Endothelial cell of umbilical vein (primary cell): ENCODE measurements at places on chromosomes 13 and 19. TPM values are rescaled to one million over a fixed set of nuclear protein-coding genes. Genes with fewer than 3 reads are reported as not detected.
A peak's percentile ranks its signal among the peaks of the same experiment; 100 is the strongest.

Gene OVOL3
- total RNA-seq, result not detected in 2 replicates

Gene ZNF548
- total RNA-seq, result 7.8 and 8.8 TPM in 2 replicates

Gene NRTN
- 0.30 TPM in 1 of 2 replicates, not detected in the other for total RNA-seq

Gene KIR2DL3
- total RNA-seq, result not detected in 2 replicates

Gene URAD
- total RNA-seq, result not detected in 2 replicates

Gene RXFP2
- not detected in 2 replicates for total RNA-seq

Gene DCT
- total RNA-seq, result not detected in 2 replicates

Gene SIGLEC12
- total RNA-seq, result not detected in 2 replicates

Gene GRK1
- total RNA-seq, result not detected in 2 replicates

Gene CYP2A7
- not detected in 2 replicates for total RNA-seq

Gene FOXO1
- total RNA-seq, result 47.6 and 48.5 TPM in 2 replicates

Gene PODNL1
- total RNA-seq, result 2.0 TPM in 1 of 2 replicates, not detected in the other

Gene IZUMO2
- not detected in 2 replicates for total RNA-seq

Gene MEF2B
- 1.2 and 1.3 TPM in 2 replicates for total RNA-seq

GRCh38 chr19:55353803-55354697, 469 bp downstream of the COX6B2 start:
- peak; percentile 71 for DNase-seq

- no peak for DNase-seq
These were observed 277.2 kb downstream of the NALCN start for GRCh38 chr13:101139081-101139480.

GRCh38 chr13:38866649-38867048, 124.0 kb downstream of the STOML3 start:
- DNase-seq, result no peak

GRCh38 chr19:35021016-35021415, 9.3 kb upstream of the SCN1B start:
- no peak for DNase-seq

DNA sequence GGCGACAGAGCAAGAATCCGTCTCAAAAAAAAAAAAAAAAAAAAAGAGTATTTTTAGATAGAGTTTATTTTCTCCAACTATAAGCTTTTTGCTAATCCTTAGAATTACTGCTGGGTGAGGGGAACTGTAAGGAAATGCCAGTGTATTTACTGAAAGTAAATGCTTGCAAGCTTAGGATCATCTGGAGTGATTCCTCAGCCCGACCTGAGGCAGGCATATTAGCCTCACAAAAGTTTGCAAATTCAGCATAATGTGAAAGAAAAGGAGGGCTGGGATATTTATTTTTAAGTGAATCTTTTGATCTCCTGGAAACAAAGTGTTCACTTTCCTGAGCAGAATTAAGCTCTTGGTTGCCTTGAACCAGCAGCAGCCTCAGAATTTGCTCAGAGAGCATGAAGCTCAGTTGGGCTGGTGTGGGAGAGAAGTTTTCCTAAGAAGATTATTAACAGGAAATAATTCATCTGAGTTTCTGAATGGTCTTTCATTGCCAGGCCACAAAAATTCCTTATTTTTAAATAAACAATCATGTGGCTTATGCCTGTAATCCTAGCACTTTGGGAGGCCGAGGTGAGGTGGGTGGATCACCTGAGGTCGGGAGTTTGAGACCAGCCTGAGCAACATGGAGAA, 24.7 kb upstream of the SPATA13 start:
- no peak for DNase-seq

- peak; percentile 64 for DNase-seq
These were observed 91.0 kb downstream of the DACH1 start for GRCh38 chr13:71775966-71776365.

GRCh38 chr13:34884366-34884765, 57.7 kb upstream of the NBEA start:
- peak; percentile 88 for DNase-seq

- DNase-seq, result no peak
These were observed 279.9 kb downstream of the UQCRFS1 start for GRCh38 chr19:28933039-28933438.

DNA sequence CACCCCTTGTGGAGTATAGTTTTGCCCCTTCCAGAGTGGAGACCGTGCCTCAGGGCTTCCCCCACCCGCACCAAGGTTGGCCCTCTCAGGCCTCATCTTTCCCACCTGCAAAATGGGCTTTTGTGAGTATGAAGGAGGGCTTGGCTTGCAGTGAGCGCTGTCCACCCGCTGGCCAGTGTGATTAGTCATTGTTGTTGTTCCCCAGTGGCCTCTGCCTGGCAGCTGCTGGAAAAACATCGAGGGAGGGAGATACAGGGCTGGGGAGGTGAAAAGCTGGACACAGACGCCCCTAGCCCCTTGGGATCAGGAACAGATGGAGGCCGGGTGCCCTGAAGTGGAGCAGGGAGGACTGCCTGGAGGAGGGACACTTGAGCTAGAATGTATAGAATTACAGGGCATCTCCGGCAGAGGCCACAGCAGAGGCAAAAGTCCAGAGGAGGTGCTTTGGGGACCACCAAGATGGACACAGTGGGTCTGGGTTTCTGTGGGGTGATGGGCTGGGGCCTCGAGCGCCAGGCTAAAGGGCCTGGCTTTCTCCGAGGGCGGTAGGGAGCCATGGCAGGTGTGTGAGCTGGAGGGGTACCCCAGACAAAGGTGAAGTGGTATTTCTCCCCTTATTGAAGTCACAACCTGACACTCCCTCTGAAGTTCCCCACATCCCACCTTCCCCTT, 3.9 kb upstream of the IL12RB1 start:
- peak; percentile 19 for DNase-seq

DNA sequence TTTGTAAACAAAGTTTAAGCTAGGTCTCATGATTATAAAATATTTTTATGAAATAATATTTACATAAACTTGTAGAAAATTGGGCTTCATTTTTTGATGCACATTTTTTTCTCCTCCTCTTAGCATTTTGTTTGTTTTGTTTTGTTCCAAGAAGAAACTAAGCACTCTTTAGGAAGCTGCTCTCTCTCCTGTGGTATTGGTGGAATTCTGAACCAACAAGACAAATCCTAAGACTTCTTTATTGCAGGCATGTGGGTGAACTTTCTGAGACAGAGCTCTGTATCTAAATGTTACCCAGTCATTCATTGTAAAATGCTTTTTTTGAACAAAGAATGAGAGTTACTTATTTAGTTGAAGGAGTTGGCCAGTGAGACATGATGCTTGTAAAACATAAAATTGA, 39.3 kb downstream of the LMO7 start:
- DNase-seq, result no peak

DNA sequence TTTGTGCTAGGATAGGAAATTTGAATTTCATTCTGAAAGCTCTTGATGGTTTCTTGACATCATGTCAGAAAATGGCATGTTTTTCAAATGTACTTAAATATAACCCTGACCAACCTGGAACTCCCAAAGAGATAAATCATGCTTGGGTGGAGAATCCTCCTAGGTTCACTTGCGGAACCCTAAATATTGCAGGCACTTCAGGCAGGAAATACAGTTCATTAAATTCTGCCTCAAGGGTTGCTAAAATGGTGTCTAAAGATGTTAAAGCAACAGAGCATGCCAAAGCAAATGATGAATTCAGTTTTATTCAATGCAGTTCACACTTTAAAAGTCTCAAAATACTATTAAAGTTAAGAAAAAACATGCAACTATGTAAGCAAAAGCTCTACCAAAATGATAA, 415.9 kb downstream of the SLITRK6 start:
- no peak for DNase-seq

DNA sequence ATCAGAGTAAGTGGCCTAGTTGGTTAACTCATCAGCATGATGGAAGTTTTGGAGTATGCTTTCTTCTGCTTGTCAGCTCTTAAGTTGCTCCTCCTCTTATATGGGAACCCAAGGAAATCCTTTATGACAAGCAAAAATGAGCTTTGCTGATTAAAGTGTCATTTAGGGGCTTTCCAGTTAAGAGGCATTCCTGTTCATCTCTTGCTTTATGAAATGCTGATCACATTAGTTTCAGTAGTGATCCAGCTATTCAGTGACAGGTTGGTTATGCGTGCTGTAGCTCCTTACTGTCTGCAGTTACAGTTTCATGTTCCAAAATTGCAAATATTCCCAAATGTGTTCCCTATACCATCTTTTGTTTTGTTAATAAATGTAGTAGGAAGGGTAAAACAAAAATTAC, 146.6 kb downstream of the CDK8 start:
- DNase-seq, result no peak

GRCh38 chr19:52398081-52398441, 412 bp downstream of the ZNF528 start:
- DNase-seq, result no peak

DNA sequence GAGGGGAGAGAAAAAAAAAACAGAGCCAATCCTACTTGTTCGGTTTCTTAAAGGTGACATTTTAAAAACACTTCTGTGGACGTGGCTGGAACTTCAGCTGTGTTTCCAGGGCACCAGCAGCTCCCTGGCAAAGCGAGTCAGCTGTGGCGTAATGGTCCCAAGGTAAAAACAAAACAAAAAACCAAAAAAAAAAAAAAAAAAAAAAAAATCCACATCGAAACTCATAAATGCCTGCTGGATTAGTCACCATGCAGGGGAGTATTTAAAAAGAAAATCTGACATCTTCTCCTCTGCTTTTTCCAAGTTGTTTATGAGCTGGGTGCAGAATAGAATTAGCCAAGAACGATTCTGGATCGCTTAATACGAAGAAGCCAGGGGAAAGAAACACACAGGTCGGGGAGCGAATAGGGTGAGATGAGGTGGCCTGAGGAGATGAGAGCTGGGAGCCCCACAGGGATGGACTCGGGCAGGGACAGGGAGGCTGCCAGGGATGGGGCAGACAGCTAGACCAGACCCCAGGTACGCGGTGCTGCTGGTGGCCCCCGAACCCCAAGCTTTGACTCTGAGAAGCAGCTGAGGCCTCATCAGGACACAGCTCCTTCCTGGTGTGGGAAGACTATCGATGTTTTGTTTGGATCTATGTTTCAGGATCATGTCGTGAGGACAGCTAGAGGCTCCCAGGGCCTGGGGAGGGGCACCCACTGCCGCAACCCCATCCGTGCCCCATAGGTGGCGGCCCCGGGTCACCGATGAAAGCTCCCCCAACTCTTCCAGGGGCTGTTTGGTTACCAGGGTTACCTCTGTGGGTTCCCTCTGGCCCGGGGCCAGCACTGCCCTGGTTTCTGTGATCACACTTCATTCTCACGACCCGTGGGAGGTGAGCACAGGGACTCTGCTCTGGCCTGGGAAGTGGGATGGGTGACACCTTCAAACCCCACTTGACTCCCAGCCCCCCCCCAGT, 3.1 kb upstream of the CTXN1 start:
- DNase-seq, result peak; percentile 65

DNA sequence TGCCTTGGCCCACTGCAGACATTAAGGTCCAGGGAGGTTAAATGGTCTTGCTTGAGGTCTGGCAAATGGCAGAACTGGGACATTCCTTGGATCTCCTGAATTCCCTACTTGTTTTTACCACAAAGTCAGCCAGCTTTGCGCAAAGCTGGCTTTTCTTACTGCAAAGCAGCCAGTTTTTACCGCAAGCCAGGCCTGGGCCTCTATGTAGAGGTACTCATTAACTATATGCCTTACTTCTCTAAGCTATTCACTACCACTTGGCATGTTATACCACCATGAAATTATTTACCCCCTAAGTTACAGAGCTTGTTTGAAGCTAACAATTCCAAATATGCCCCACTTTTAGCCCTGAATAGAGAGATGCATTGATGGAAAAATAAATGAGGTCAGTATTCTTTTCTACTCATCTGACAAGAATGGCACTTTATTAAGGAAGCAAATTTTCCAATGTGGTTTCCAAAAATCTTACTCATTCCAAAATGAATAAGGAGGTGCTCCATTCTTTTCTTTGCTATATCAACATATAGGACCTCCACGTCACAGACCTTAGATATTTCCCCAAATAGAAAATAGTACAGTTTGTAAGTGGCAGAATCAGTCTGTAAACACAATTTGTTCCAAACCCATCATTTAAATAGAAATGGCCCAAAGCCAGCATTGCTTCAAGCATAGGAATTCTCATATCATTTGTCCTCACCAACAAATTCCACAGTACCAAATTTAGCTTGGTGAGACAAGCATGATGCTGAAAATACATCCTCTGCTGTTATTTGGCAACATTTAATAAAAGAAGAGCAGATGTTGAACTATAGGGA, 143.9 kb upstream of the TSC22D1 start:
- peak; percentile 53 for DNase-seq

- DNase-seq, result no peak
These were observed 3.3 kb upstream of the TM6SF2 start for GRCh38 chr19:19276386-19276785.

GRCh38 chr13:110555601-110556223, 5.8 kb downstream of the RAB20 start:
- DNase-seq, result no peak

DNA sequence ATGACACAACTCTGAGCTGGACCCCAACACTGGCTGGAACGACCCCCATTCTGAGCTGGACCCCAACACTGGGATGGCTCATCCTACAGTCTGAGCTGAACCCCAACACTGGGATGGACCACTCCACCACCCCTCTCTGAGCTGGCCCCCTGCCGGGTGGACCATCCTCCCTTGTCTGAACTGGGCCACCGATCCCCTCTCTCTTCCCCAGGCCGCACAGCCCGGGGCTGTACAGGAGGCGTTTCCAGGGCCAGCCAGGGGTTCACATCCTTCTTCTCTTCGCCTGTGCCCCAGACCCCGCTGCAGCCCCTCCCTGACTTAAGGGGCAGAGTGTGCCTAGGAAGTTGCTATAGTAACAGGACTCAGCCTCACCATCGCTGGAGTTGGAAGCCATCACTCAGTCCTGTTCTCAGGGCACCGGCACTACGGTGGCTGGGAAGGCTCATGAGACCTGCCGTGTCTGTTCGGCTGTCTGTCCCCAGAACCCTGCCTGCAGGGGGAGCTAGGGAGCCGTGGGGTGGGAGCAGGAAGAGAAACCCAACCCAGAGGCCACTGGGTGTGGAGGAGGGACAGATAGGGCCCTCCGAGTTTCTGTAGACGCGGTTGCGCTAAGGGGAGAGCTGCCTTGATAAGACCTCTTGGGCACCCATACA, 3.7 kb downstream of the PRKACA start:
- no peak for DNase-seq

- no peak for DNase-seq
These were observed 248.1 kb downstream of the PCCA start for GRCh38 chr13:100336795-100337516.

DNA sequence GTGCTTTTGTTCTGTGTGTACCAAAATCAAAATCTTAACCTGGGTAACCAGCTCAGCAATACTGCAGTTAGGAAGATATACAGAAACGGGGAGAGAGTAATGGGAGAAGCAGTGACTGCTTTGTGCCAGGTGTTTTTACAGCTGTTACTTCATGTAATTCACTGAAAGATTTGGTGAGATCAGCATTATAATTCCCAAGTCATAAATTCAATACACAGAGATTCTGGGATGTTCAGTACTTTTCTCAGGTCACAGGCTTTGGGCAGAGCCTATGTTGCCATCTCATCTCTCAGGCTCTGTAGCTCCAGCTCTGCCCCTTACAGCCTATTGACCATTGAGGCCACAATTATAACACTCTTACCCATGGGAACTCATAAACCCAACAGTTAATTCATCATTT, 138.5 kb downstream of the ZAR1L start:
- no peak for DNase-seq

- no peak for DNase-seq
These were observed 1.7 kb downstream of the FPR1 start for GRCh38 chr19:51749979-51750378.
